NCI-H1105 (cell line): ENCODE measurements at places on chromosomes 6 and 20.
A peak's percentile ranks its signal among the peaks of the same experiment; 100 is the strongest.

DNA sequence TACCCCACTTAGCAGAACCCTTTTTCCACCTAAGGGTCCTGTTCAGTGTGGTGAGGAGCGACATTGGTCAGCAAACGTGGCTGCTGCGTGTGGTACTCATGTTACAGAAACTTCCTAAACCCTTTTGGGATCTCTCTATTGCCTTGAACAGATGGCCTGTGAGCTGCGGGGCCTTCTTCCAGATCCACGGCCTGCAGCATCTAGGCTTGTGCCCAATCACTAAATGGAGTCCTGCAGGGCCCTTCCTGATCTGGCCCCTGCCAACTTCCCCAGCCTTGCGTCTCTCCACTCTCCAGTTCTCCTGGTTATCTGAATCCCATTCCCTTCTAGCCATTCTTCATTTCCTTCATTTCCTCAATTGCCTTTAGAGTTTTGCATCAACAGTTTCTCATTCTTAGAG lies 85.6 kb downstream of the PDE7B start:
- DNase-seq = no peak

DNA sequence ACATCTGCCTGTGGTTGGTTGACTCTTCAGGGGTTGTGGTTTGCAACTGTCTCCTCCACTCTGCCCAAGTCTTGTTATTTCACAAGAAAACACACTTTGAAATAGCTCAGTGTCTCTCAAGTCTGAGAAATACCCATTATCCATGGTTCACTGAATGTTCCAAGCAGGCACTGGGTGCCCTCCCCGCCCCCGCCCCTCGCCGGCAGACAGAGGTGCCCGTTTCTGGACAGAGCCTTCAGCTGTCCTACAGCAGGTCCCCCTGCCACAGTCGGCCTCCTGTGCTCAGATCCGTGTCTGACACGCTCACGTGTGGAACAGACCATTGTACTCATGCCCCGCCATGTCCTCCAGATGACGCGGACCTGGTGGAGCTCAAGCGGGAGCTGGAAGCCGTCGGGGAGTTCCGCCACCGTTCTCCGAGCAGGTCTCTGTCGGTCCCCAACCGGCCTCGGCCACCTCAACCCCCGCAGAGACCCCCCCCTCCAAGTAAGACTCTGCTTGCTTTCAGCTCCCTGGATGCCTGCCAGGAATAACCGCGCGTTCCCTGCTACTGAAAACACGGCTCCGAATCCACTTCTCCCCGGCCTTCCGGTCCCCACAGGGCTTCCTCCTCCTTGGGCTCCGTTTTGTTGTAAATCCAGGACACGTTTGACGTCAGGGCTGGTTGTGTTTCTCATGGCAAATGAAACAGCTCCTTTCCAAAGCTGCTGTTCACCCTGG lies 81.4 kb downstream of the SERAC1 start:
- DNase-seq = peak; percentile 25

DNA sequence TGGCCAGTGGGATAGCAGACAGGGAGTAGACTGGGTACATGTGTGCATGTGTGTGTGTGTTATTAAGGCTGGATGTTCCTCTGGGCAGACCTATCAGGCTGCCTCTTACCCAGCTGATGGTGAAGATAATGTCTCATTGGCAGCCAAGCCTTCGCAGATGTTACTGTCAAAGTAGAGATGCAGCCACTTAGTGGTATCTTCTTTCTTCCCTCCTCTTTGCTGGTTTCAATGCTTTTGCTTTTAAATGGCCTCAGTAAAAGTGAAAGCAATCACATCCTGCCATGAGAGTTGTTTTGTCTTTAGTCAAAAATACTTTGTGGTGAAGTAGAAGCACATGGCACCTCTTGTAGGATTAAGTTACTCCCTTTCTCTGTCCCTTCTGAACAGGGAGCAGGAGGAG lies 57.5 kb downstream of the SNRNP48 start:
- no peak for DNase-seq

DNA sequence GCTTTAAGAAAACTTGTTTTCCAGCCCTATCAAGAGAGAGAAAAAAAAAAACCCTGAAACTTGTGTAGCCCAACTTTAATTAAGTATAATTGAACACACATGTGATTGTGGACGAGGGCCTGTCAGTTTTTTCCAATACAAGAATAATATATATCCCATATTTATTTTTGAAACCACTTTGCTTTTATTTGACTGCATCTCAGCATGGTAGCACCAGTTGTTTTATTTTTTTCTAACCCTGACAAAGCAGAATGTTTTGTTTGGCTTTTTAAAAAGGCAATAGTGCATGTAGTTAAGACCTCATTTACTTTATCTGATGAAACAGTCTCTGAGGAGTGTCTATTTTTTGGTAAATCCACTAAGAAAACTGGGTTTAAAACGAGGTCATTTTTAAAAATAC lies 257.7 kb downstream of the CDKAL1 start:
- no peak for DNase-seq

- DNase-seq = no peak
These were observed 22.1 kb upstream of the ADGRF1 start for GRCh38 chr6:47064274-47064673.

DNA sequence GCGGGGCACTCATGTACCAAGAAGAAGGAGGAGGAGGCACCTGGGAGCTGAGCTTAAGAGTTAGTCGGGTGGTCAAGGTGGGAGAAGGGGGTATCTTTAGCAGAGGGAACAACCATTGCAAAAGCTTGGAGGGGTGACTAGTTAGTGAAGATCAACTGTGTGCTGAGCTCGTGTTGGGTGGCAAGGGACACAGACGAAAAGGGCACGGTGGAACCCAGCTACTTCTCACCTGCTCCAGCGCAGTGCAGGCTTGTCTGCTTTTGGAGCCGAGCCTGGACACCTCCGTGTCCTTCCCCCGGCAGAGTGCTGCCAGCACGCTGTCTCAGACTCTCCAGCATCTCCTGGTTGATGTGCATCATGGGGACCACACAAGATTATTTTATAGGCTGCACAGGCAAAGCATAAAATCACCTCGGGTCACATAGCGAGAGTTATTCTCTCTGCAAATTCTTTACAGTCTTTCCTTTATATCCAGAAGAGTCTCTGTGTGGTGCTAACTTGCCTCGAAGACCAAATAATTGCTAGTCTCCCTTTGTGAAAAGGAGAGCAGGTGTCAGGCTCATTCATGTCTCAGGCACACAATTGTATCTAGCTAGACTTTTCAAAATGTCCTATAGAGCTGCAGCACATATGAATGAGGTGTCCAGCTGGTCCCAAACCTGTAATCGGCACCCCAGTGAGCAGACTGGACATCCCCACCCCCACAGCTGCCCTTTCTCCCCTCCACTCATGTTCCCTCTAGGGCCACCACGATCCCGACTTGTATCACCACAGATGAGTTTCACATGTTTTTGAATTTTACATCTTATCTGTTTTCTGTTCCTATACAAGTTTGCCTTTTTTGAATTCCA lies 123.4 kb downstream of the CEBPB start:
- DNase-seq = no peak

- DNase-seq = no peak
These were observed 200.5 kb upstream of the PHACTR1 start for GRCh38 chr6:12516070-12516469.

GRCh38 chr6:83878902-83879644 lies 19.6 kb downstream of the CYB5R4 start:
- DNase-seq = no peak

DNA sequence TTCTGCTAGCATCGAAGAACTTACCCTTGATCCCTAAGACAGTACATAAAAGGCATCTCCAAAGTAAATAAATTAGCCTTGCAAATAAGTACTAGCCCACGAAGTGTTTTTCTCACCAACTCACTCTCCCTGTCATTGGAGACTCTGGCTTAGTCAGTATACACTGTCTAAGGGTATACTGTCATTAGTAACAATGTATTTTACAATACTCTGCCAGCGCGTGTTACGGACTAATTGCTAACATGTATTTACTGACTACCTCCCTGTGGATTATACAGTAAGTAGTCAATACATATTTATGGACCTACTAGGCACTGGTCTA lies 72.1 kb downstream of the NFATC2 start:
- no peak for DNase-seq

GRCh38 chr6:152267967-152268845 lies 369.0 kb downstream of the SYNE1 start:
- peak; percentile 18 for DNase-seq

GRCh38 chr20:43975096-43975768 lies 60.6 kb downstream of the TOX2 start:
- DNase-seq = no peak

- no peak for DNase-seq
These were observed 717.8 kb downstream of the EPHA7 start for GRCh38 chr6:92701425-92702096.

- DNase-seq = no peak
These were observed 4.0 kb upstream of the SCUBE3 start for GRCh38 chr6:35209622-35210247.

DNA sequence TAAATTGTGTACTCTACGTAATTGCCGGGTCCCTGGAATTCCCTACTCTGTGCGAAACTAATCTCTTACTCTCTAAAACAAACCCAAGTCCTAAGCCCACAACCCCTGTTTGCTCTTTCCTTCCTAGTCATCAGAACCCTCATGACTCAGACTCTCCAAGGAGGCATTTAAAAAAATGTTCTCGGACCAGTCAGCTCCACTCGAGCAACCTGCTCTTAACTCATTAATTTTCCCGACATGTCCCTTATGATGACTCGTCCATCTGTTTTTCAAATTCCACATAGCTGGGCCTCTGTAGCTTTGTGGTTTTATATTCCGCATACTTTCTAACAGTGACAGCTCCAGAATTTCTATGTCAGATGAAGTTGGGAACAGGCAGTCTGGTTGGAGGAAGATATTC lies 2.6 kb upstream of the MUC22 start:
- DNase-seq = no peak

DNA sequence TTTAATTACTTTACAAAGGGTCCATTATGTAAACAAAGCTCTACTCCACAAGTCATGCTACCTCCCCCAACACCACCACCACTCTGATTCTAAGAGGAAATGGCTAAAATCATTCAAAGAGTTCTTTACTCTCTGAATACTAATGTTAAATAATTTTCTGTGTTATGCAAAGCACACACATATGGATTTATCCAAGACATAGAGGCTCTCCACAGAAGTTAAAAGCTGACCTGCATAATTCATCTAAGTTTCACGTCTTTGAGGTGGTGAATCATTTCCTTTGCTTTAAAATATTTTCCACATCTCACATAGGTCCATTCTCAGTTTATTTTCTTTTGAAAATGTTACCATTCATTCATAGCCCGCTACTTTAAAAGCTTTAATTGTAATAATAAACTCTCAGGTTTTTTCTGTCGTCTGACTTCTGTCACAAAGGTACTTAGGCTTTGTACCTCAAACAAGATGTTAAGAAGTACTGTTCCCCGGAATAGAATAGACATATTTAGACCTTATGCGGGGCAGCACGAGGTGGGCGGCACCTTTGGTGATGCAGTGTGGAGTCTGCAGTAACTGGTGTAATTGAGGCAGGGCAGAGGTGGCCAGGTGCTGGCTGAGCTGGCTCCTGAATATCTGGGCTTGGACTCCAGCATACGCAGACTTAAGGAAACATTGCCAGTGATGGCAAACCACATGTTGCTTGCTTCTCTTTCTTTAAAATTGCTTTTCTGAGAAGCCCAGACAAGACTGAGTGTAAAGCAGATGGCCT lies 55.8 kb downstream of the KIF6 start:
- no peak for DNase-seq

DNA sequence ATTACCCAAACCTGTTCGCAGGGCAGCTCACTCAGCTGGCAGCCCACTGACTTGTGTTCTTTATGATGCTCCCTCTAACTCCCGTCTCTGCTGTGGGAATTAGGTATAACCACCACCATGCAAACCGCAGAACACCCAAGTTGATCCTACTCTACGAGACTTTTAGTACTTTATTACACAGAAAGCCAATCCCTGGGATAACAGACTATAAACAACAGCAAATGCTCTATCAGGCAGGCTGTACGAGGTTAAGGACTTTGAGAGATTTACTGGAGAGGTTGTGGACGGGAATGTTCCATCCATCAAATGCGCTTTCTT lies 241.1 kb downstream of the FOXC1 start:
- no peak for DNase-seq

GRCh38 chr20:40960101-40960500 lies 68.5 kb upstream of the TOP1 start:
- DNase-seq = no peak

- peak; percentile 38 for DNase-seq
These were observed 195.1 kb downstream of the BMP7 start for GRCh38 chr20:57071283-57071731.

DNA sequence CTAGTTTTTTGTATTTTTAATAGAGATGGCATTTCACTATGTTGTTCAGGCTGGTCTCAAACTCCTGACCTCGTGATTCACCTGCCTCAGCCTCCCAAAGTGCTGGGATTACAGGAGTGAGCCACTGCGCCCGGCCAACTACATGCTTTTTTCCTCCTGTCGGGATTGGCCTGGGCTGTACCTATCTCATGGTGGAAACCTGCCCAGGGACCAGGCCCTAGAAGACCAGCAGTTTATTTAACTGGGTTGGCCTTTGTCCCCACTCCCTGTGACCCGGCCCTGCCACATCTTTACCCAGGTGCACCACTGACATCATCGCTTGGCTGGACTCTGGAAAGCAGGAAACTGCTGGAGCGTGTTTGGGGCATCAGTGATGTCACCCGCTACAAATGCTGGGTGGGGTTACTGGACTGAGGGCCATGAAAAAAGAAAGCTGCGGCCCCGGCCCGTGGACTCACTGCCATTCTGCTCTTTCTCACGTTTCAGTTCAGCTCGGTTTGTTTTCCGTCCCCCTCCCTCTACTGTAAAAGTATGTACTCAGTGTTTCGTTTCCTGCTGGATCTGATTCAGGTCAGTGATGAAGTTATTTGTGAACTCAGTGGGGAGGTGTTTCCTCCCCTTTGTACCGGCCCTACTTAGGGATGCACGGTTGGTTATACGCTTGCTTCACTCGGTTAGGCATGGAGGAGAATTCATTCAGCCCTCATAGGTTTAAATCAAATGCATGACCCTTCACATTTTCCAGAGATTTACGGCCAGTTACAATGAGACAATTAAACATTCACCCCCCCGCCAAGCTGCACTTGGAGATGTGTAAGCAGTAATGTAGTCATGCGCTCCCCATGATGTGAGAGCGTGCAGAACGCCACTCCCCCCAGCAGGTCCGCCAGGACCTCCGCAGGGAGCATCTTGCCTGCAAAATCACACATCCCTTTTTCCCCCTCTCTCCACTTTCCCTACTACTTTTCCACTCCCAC lies 179.3 kb downstream of the MTHFD1L start:
- DNase-seq = no peak

DNA sequence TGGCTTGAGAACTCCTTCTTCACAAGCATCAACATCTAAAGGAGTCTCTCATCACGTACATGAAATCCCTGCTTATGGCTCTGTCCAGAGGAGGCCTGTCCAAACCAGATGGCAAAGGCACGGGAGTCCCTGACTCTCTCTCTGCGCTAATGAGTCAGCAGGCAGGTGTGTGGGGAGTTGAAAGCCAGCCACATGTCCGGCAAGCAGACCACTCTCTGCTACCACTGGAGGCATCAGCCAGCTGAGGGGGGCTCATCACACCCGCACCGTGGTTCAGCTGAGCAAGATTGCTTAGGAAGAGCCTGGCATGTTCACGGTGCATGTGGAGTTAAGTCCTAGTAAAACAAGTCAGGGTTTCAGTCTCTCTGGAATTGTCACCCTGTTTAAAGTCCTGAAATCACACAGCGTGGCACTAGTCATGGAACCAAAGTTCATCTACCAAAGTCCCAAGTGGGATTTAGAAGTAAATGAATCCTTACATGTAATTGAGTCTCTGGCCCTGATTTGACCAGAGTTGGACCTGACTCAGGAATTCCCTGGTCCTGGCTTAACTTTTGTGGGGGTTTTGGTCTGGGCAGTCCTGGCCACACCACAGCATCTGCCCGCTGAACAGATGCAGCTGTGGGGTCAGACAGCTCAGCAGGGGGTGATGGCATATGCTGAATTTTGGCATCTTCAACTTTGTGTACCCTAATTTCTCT lies 155.2 kb upstream of the RIN2 start:
- DNase-seq = no peak

- no peak for DNase-seq
These were observed 13.7 kb upstream of the ZNF831 start for GRCh38 chr20:59149678-59150504.
